ENCODE measurements at places on chromosomes 13 and 19.

DNA sequence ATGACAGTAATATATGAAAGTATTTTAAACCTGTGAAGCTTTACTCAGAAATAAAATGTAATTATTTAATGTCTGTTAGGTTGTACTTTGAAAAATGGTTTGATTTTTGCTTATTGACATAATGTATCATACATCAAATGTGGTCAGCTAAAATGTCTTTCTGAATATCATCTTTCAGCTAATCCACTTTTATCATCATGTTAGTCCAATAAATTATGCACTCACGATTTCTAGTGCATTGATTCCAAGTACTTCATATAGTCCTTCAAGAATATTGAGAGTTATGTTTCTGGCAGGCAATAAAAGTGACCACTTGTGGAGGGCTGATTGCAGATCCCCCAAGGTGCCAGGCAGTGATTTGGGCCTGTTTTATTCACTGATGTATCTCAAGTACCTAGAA lies 1204.1 kb downstream of the OLFM4 start:
- DNase-seq: no peak

DNA sequence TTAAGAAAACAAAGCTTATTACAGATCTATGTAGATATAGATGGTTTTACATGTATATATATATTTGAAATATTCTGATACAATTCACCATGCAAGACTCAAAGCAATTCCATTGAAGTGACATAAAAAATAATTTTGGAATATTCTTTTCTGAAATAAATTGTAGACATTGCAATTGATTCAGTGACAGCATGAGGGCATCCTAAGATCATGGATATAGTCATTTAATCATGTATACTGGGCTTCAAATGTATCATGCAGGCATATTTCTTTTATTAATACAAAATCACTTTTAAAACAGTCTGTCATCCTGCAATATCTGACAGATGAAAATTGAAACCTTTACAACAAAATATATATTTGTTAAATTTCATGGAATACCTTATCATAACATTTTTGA lies 286.7 kb upstream of the SLITRK6 start:
- DNase-seq: no peak

DNA sequence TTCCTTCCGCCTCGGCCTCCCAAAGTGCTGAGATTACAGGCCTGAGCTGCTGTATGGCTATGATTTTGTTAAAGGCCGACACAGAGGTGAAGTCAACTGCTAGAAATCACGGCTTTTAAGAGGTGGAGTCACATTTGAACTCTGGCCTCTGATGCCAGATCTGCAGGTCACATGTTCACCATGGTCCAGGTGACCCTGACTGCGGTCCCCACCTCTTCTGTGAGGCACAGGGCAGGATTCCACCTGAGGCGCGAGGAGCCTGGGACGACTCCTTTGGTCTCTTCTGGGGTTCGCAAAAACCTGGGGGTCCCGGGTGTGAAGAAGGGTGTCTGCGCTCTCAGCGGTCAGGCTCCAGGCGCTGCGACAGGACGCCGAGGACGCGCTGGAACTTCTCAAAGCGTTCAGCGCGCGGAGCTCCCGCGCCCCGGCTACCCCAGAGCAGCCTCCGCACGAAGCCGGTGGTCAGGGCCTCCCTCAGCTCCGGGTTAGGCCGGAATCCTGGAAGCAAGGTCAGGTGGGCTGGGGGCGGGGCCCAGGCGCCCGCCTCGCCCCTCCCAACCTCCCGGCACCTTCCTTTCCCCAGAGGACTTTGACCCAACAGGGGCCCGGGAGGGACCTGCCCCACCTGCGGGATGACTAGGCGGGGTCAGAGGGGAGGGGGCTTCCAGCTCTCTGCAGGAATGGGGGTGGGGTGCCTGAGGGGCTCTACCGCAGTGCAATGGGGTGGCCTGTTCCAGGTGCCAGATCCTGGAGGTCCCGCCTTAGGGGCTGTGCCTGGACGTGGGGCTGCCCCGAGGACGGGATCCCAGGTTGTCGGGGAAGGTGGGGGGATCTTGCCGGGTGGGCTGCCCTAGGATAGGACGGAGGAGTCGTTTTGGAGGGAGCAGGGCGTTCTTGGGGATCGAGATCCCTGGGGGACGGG lies 13.0 kb downstream of the TRIP10 start:
- peak; percentile 14 for DNase-seq

GRCh38 chr13:26946684-26947343 lies 186.2 kb upstream of the GPR12 start:
- peak; percentile 63 for DNase-seq
